ENCODE measurements at places on chromosomes 5 and 9.

GRCh38 chr9:89996116-89996515 lies 391.3 kb downstream of the GADD45G start:
- DNase-seq, result no peak

GRCh38 chr5:127923804-127924570 lies 159.6 kb upstream of the SLC12A2 start:
- DNase-seq, result no peak

GRCh38 chr5:115637507-115637906 lies 11.7 kb upstream of the TMED7 start:
- no peak for DNase-seq

DNA sequence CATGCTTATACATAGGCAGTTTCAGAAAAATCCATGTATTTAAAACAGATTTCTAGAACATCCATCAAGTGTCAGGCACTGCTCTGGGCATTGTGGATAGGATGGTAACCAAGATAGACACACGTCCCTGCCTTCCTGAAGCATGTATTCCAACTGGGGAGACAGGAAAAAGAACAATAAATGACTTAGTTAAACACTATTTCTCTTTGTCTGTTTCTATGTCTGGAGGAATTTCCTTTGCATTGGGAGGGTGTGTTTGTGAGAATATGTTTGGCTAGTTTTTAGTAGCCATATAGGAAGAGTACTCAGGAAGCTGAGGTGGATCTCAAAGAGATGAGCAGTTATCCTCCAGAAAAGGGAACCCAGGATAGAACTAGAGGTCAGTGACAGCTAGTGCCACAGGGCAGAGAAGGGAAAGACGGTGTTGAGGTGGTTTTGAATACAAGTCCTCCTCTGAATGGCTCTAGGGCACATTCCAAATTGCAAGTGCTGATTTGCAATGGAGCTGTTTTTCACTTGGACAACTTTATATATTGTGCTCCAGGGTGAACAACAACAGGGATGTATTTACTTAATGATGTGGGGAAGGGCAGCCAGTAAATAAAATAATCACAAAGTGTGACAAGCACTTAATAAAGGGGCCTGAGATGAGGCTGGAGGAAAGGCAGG lies 144.7 kb upstream of the SHB start:
- DNase-seq, result no peak

- no peak for DNase-seq
Observed at GRCh38 chr5:540906-541538, 16.8 kb upstream of the SLC9A3 start.

- DNase-seq, result no peak
Observed at GRCh38 chr5:142584891-142585290, 101.0 kb downstream of the FGF1 start.

GRCh38 chr5:43041110-43041668 lies 1.1 kb upstream of the ANXA2R start:
- no peak for DNase-seq

- no peak for DNase-seq
Observed at GRCh38 chr5:132044207-132044606, 16.2 kb upstream of the IL3 start.

- no peak for DNase-seq
Observed at GRCh38 chr9:72149231-72149975, at the start of gene GDA. TSS of gene GDA (plus strand) at chr9:72149440. CDS start at chr9:72149560, 120 bp downstream.

- DNase-seq, result no peak
Observed at GRCh38 chr9:35911690-35912089, 2.4 kb downstream of the SPAAR start.

DNA sequence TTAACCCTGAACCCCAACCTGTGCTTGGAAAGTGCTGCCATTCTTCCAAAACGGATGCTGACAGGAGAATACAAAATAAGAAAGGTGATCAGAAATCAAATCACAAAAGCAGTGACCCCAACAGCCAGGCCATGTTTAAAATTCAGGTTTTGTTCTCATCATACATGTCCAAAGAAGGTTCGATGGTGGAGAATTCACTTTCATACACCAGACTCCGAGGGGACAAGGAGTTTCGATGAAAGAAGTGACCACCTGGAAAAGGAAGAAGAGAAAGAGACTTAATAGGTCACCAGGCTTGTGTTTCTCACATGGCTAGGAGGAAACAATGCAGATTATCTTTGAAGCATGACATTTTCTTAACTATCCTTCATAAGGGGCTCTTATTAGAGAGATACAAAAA lies 12.5 kb upstream of the TBC1D9B start:
- no peak for DNase-seq

- no peak for DNase-seq
Observed at GRCh38 chr9:12988258-12988657, 213.4 kb downstream of the LURAP1L start.

- DNase-seq, result no peak
Observed at GRCh38 chr9:123562844-123563346, 206.9 kb downstream of the CRB2 start.

- no peak for DNase-seq
Observed at GRCh38 chr5:136080113-136080482, 51.3 kb downstream of the TGFBI start.

- DNase-seq, result peak; percentile 73
Observed at GRCh38 chr9:129783516-129784361, 19.2 kb upstream of the TOR1B start.

DNA sequence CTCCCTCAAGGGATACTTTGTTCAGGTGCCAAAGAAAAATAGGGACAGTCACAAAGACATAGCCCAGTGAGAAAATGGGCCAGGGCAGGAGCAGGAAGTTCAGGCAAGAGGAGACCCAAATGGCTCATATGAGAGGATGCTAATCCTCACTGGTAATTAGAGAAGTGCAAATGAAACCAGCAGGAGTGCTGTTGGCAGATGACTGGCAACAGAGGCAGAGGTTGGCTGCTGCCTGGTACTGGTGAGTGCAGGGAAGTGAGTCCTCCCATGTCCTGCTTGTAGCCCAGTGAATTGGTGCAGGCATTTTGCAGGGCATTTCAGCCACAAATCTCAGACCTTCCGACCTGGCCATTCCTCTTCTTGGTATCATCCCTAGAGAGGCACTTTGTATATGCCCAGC lies 23.5 kb downstream of the ODF2 start:
- no peak for DNase-seq

- no peak for DNase-seq
Observed at GRCh38 chr5:147805030-147805454, 22.5 kb upstream of the JAKMIP2 start.

- DNase-seq, result peak; percentile 97
Observed at GRCh38 chr5:33440482-33441240, at the start of gene TARS1. TSS of gene TARS1 (plus strand) at chr5:33440965. CDS start at chr5:33441087, 122 bp downstream.

- no peak for DNase-seq
Observed at GRCh38 chr5:149961957-149962409, 1.4 kb downstream of the SLC26A2 start.

DNA sequence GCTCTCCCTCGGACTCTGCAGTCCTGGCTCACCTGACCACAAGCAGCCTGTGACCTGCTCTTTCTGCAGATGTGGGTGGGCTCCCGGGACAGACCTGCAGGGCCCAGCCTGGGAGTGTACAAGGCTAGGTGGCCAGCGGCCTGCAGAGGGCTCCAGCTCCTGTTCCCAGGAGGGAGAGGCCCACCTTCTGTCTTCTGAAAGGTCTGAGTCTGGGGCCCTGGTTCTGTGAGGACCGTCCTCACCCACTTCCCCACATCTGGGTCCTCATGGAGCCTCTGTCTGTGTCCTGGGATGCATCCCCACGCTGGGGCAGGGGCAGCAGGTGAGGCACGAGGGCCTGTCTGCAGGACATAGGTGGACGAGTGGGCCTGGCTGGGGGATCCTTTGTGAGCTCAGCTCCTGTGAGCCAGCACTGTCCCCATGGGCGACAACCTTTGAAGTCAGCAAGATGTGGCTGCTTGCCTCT lies 43.7 kb downstream of the PHF2 start:
- DNase-seq, result no peak

GRCh38 chr5:173248481-173248880 lies 13.5 kb upstream of the NKX2-5 start:
- DNase-seq, result no peak

GRCh38 chr5:181088289-181088688 lies 42.7 kb downstream of the OR2V1 start:
- no peak for DNase-seq

Data from activated CD4-positive, alpha-beta T cell treated with anti-CD3 and anti-CD28 coated beads, Interleukin-2, amount 50 U/mL, for 24 hours (primary cell).